Activated CD4-positive, alpha-beta T cell treated with anti-CD3 and anti-CD28 coated beads, Interleukin-2, amount 50 U/mL, for 24 hours (primary cell): ENCODE measurements at places on chromosomes 3 and 15.

DNA sequence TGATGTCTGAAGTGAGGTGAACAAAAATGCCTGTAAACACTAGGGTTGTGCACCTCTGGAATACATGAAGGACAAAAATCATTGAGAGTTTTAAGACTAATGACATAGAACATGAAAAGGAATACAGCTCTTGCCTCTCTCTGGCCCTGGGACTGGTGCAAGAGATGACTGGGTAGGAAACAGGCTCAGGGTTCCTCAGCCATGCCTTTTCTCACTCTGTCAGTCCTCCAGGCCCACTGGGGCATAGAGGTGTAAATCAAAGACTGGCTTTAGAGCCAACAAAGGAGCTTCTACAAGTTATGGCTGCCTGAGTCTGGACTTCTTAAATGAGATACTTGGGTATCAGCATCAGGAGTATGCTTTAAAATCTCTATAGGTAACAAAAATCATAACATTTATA is 554.7 kb upstream of the KCNMB2 start:
- DNase-seq: no peak

DNA sequence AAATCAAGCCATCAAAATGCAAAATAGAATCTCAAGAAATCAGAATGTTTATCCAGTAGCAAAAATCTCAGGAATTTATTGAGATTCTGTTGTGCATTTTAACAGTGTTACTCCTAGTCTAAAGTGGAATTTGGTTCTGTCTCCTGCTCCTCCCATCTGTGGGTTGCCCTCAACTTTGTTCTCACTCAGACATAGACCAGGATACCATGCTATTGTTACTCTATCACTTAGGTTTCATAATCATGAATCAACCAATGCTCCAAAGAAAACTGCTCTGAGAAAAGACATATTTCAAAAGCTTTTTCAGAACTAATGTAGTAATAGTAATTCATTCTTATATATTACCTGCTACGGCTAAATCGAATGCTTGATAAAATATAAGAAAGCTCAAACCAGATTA is 274.7 kb downstream of the RBMS3 start:
- DNase-seq: no peak

DNA sequence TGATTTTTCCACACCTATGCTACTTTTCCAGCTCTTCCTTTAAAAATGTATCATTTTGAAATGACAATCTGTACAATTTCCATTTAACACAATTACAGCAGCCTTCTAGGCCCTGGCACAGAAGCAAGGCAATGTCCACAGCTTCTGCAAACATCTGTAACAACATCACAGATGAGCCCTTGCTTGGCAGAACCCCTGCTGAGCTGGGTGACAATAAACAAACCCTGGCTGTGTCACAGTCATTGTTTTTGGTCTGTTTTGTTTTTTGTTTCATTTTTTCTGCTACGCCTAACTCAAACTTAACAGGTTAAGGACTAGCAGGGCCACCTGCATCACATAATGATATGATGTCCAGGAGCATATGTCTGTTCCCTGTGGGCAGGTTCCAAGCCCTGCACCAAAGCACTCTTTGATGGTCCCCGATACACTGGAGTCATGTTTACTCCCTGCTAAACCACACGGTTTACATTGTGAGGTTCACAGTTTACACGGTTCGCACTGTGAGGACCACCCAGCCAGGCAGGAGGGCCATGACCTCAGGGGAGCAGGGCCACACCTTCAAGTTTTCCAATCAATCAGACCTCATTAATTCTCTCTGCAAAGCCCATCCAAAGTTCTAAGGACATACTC is 186.8 kb upstream of the CHRNA7 start:
- no peak for DNase-seq

DNA sequence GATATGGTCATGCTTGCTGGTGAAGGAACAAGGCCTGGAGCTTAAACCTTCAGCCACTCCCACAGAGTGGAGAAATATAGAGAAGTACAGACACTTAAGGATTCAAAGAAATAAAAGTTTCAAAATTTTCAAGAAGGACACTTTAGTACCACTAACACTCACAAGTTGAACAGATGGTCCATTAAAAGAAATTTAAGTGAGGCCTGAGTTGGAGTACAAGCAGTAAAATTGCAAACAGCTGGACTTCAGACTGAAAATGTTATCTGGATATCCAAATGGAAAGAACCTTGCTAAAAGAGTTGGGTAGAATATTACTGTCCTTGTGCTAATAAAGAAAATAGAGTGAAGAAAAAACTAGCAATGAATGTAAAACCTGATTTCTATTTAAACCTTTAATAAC is 397.1 kb upstream of the KCNMB2 start:
- no peak for DNase-seq

DNA sequence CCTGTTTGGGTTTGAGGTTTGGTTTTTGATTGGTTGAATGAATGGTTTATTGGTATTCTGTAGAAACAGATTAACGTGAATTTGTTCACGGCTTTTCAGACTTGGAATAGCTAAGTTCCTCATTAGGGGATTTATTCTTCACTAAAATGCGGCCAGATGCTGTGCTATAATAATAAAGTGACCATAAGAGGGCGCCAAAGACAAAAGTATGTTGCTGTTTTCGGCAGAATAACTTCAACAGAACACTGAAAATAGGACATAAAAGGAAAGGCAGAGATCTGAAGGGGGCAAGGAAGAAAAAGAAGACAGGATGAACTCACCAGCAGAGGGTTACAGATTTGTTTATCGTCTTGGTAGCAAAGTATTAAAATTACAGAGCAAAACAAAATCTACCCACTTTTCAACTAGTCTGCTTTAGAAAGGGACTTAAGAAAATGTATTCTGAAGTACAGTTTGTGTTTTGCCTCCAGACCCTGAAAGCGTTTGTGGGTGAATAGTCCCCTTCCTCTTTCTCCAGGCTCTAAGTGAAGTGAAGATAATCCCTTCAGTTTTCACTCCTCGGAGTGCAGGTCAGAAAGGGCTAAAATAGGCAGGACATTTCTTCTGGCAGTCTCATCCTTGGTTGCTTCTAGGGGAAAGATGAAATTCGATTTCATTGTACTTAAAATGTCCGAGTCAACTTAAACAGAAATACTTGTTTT is 147.6 kb downstream of the IL20RB start:
- peak; percentile 13 for DNase-seq

- no peak for DNase-seq
These were observed 2.9 kb upstream of the U2SURP start for GRCh38 chr3:142998439-142998838.

DNA sequence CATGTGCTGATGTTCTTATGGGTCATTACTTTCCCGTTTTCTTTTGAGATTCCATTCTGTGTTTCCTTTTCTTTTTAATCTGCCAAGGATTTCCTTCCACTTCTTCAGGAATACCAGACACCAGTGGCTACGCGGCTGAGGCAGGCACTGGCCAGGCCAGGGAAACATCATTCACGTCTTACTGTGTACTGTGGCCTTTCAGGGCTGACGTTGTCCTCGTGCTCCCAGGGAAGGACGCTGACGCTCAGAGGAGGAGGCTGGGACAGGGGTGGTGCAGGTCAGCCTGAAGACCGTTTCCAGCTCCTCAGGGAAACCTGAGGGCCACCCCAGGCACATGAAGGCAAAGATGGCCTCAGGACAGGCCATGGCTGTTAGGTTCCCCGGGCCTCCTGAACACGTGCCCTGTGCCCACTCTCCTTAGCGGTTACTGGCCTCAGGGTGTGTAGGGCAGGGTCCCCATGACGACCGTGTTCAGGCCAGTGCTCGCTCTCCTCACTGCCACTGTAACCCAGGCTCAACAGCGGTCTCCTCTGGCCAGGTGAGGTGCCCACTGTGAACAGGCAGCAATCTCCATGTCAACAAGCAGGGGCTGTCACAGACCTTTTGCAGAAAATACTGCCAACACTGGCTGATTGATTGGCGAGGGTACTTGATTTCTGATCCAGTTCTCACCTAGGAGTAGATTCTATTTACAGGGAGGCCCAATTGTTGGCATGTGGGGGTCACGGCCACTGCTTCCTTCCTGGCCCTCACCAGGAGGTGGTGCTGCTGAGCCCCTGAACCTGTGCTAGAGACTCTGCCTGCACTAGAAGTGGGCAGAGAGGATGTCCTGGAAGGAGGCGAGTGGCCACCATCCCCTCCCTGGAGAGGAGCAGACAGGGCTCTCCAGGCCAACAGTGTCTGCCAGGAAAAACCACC is 169.5 kb downstream of the ATP10A start:
- DNase-seq: no peak

GRCh38 chr15:63402498-63403253 is 21.0 kb upstream of the CA12 start:
- peak; percentile 8 for DNase-seq

DNA sequence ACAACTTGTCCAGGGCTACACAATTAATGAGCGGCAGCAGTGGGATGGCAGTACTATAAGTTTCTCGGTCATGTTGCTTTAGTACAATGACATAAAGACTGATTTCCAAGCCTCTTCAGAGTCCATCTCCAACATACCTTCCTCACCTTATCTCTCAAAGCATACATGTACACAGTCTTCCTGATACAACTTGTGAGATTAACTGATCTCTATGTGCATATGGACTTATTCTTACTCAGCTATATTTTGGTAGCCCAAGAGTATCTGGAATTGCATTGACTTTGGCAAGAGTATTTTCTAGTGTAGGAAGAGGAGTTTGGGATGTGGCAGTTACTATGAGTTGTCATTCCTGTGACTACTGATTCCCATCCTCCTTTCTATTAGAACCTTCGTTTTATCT is 575.0 kb downstream of the EDEM1 start:
- no peak for DNase-seq

- DNase-seq: no peak
These were observed 1.8 kb upstream of the RPP25 start for GRCh38 chr15:74958320-74958907.
